ENCODE measurements at places on chromosomes 12 and 14.

DNA sequence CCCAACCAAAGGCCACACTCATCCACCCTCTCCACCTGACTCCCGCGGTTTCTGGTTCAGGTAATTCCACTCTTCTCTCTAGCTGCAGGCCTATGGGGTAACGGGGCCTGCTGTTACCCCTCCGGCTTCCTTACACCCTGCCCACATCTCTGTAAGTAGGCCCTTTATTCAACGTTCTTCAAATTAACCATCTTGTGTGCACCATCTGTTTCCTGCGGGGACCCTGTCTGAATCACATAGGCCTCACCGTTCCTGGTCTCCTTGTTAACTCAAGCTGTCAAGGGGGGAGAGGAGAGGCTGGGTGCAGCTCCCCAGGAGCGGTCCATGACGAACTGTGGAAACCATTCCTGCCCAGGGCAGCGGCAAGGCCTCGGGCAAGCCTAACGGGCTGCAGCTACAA is 9.3 kb upstream of the DLK1 start:
- no peak for DNase-seq

DNA sequence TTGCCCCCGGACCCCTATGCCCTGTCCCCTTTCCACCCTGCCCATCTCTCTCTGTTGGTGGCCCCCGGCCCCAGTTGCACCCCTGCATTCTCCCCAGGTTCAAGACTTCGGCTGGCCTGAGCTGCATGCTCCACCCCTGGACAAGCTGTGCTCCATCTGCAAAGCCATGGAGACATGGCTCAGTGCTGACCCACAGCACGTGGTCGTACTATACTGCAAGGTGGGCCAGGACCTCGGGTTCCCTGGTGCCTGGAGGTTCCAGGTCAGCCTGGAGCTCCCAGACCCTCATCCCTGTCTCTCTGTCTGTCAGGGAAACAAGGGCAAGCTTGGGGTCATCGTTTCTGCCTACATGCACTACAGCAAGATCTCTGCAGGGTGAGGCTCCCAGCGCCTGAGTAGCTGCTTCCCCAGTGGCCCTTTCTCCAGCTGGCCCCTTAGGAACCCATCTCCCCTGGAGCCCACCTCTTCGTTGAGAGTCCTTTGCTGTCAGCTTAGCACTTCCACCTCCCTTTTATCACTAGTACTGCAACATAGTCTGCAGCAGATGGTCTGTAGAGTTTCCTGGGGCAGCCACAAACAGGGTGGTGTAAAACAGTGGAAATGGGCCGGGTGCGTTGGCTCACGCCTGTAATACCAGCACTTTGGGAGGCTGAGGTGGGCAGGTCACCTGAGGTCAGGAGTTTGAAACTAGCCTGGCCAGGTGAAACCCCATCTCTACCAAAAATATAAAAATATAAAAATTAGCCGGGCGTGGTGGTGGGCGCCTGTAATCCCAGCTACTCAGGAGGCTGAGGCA is 5.8 kb downstream of the TNS2 start:
- DNase-seq, result no peak

DNA sequence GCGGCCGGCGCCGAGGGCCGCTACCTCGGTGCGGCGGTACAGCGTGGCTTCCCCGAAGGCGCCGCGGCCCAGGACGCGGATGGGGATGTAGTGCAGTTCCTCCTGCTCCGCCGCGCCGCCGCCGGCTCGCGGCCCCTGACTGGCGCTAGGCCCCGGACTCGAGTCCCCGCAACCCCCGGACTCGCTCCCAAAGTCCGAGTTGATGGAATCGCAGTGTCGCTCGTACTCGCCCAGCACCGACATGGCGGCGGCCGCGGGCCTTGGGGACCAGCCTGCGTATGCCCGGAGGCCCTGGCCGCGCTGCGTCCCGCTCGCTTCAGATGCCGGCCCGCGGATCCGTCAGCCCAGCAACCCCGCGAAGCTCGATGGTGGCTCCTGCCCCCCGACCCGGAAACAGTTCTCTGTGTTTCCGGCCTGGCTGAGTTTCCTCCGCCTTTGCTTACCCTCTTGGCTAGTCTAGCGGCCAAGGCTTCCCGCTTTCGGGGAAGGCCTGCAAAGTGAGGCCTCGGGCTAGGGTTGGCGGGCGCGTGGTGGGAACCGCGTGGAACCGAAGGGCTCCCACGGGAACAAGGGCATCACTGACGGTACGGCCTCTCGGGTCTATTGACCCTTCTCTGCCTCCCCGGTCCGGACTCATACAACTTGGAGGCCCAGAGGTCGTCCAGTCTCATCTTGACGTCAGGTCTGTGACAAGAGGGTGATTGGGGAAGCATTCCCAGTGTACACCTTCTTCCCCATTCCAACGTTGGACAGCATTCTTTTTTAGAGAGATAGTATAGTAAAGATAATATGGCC is at the start of gene NEK9:
TSS of gene NEK9 (minus strand) at position 370 of the 795 bp plus-strand sequence. CDS start at position 243, 127 bp downstream.
- peak; percentile 67 for DNase-seq

- no peak for DNase-seq
Observed at GRCh38 chr14:33855672-33856071, 95.2 kb downstream of the EGLN3 start.

- DNase-seq, result no peak
Observed at GRCh38 chr14:104879201-104879982, 14.3 kb downstream of the CEP170B start.

DNA sequence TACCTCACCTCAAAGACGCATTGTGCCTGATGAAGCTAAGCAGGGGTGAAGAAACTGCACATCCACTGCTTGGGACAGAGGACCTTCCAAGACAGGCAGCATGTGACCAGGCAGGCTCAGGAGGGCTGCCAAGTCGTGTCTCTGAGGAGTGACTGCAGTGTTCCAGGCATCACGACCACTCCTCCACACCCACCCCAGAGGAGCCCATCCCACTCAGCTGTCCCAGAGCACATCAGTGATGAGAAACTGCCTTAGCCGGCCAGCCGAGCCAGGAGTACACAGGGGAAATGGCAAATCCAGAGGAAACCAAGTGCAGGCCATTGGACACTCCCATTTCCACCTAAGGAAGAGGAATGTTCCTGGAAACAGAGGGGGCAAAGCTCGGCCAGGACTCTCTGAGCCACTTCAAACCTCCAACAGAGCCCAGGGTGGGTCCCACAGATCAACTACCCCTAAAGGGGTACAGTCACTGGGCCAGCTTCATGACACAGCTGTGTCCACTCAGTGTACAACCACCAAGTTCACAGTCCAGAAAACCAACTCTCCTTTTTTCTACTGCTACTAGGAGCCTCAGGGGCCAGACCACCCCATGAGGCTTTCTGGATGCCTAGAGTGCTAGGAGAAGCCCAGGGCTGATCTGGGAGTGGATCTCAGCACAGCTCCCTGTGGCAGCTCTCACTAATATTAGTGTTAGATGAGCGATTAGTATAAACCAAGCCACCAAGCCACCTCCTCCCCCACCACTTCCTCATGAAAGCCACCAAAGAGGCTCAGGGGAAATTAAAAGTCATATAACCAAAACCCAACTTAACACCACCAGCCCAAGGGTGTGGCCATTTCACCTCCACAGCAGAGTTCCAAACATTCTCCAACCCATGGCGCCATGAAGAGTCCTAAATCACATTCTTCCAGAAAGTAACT is 15.4 kb downstream of the PXN start:
- no peak for DNase-seq

DNA sequence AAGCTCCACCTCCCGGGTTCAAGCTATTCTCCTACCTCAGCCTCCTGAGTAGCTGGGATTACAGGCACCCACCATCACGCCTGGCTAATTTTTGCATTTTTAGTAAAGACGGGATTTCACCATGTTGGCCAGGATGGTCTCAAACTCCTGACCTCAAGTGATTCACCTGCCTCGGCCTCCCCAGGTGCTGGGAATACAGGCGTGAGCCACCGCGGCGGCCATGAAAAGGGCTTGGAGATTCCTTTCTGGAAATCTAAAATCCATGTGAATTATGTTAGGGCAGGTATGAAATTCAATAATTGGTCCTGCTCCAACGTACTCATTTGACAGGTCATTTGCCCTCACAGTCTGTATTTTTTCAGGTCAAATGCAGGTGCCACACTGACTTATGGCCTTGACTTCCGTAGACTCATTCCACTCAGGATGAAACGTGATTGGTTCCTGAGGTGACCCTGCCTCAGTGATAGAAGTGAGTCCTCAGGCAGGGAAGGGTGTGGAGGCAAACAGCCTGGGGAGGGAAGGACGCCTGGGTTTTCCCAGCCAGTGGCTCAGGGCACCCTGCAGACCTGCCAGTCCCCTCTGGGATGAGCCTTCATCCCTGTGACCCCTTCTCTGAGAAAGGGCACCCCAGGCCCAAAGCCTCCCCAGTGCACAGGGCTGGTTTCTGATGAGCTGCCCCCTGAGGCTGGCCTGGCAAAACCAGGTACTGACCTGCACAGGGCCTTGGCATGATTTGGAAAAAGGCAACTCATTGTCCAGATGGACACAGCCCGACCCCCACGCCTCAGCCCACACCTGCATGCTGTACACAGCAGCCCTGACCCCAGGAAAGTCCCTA is 48.7 kb downstream of the PSMA6 start:
- DNase-seq, result no peak

GRCh38 chr12:92107621-92108131 is 38.0 kb downstream of the BTG1 start:
- DNase-seq, result no peak

DNA sequence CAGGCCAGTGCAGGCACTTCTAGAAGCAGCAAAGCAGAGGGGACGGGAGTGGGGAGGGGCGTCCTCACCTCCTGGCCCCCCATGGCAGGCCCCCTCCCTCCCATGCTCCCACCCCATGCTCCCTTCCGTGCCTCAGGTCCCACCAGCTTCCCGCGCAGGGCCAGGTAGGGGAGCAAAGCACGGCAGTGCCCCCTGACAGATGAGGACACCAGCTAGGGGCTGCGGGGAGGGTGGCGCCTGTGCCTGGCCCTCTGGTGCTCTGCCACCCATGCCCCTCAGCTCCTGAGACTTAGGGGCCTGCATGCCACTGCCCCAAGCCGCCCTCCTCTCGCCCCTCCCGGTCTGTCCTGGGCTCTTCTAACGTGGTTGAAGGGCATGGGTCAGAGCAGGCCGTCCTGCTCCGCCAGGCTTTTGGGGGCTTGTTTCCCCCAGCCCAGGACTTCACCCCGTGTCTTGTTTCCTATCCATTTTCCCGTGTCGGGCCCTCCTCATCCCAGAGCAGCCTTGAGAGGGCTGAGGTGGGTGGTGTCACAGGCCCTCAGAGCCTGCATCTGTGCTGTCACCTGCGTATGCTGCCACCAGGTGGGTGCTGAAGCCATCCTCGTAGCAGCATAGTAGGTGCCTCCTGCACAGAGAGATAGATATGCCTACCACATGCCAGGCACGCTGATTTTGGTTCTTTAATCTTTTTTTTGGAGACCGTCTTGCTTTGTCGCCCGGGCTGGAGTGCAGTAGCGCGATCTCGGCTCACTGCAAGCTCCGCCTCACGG is 10.2 kb downstream of the TRMT61A start:
- no peak for DNase-seq

GRCh38 chr12:57389033-57389432 is 41.8 kb downstream of the R3HDM2 start:
- no peak for DNase-seq

- no peak for DNase-seq
Observed at GRCh38 chr12:54166567-54167499, 22.0 kb downstream of the SMUG1 start.

- no peak for DNase-seq
Observed at GRCh38 chr12:19198272-19198671, 68.7 kb downstream of the PLEKHA5 start.

GRCh38 chr12:66288121-66288520 is 14.2 kb upstream of the HELB start:
- no peak for DNase-seq

- DNase-seq, result no peak
Observed at GRCh38 chr12:117047810-117048584, 51.2 kb downstream of the TESC start.

DNA sequence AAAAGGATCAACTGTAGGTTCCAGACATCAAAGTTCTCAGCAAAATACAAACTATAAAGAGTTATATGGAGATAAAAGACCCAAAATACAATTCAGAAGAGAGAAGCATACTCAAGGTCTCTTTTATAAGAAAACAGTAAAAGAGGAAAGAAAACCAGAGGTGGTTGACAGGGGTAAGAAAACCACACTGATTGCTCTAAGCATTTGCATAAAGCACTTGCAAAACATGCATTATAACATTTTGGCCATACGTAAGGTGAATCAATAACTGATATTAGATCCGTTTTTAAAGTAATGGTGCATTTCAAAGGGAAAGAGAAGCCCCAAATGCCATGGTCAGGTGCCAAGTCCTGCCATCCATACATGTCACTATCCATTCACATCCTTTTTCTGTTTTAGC is 5.9 kb downstream of the DDHD1 start:
- no peak for DNase-seq

All from bone marrow (tissue), 2 donors.